ENCODE measurements at places on chromosomes 2 and 18.

DNA sequence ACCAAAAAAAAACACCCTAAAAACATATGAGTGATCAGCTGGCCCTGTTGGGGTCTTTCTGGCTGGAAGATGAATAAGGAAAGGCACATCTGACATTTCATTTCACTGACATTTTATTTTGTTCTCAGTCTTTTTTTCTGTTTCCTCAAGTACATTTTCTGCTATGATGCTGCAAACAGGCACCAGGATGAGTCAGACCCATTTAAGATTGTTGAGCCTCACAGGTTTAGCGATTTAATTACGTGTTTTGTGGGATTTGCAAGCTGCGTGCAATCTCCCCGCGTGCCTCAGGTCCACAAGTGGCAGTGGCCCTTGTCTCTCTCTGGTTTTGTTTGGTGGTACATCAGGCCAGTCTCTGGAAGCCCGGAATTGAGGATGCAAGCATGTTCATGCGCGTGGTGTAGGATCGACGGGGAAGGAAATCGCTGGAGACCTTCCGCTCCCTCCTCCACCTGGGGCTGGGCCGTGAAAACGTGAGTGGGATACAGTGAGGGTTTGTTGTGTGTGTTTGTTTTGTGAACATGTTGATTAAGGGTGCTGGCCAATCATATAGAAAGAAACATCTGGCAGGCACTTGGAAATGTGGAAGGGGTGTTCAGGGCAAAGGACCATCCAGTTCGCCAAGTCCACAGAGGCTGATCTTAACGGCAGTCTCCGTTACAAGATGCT, 120.2 kb upstream of the ZNF516 start:
- DNase-seq, result no peak

DNA sequence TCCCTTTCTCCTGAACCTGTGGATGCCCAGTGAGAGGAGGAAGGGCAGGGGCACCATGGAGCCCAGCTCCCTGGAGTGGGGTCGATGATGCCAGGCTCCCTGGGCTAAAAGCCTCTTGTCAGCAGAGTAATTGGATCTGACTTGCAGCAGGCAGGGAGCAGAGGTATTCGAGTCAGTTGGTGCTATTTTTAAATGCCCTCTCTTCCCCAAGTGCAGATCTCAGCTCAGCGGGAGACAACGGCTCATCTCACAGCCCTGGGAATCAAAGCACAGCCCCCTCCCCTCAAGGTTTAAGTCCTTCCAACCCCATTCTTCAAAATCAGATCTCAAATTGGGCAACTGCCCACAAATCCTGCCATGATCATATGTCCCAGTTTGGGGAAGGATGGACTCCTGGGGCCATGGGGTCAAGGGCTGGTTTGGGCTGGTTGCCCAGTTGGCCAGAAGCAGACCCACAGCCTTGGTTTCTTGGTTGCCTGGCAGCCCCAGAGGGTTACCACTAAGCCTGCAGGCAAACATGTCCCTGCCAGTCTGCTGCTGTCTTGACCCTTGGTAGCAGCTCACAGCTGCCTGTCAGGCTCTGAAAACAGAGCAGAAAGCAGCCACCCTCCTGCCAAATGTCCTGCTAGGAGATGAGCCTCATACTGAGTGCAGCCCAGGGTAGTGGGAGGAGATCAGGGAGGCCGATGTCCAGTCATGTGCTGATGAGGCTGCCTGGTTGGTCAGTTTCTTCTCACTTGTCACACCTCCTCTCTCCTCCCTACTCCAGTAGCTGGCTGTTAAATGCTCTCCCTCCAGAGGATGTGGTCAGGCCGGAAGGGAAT, 244.9 kb downstream of the LOXHD1 start:
- no peak for DNase-seq

- no peak for DNase-seq
These were observed 69.9 kb upstream of the OTOS start for GRCh38 chr2:240210198-240210965.

- DNase-seq, result no peak
These were observed 83.2 kb upstream of the MGAT5 start for GRCh38 chr2:134170700-134171099.

GRCh38 chr2:317501-318424, 29.9 kb upstream of the ALKAL2 start:
- DNase-seq, result no peak

GRCh38 chr2:16238001-16238761, 297.8 kb downstream of the MYCN start:
- DNase-seq, result no peak

DNA sequence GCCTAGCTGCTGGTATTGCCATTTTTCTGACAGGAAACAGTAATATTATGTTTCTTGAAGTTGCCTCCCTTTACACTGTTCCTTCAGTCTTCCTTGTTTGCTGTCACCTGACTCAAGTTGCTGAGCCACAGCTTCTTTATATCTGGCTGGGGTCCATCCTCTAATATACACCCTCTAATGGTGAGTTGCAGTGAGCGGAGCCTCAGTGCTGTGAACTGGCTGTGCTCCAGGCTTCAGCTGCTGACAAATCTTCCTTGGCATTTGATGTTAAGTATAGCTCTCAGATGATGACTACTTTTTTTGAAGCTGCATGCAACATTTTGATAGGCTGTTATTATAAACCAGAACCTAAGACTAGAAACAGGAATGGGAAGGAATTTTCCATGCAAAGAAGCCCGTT, 366.7 kb downstream of the NUP35 start:
- no peak for DNase-seq

DNA sequence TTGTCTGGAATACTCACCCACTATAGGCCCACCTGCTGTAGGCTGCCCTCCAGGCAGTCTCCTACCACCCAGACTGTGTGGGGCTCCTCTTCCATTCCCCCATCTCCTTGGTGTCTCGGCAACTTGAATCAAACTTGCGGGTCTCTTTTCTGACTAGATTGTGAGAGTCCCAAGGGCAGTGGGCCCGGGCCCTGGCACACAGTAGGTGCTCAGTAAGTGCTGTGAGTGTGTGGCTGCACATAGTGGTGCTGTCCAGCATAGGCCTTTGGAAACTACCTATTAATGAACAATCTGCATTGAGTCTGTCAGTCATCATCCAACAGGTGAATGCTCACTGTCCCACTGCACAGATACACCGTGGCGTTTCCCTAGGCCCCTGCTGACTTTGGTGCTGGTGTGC, 43.6 kb upstream of the ASB1 start:
- DNase-seq, result no peak

- no peak for DNase-seq
These were observed 125.5 kb upstream of the ZNF516 start for GRCh38 chr18:76620321-76621170.

- no peak for DNase-seq
These were observed 797.0 kb downstream of the GALR1 start for GRCh38 chr18:78046631-78047030.

GRCh38 chr18:28884304-28884703, 707.4 kb upstream of the CDH2 start:
- no peak for DNase-seq

- DNase-seq, result no peak
These were observed 151.6 kb upstream of the ZNF236 start for GRCh38 chr18:76670564-76671288.

DNA sequence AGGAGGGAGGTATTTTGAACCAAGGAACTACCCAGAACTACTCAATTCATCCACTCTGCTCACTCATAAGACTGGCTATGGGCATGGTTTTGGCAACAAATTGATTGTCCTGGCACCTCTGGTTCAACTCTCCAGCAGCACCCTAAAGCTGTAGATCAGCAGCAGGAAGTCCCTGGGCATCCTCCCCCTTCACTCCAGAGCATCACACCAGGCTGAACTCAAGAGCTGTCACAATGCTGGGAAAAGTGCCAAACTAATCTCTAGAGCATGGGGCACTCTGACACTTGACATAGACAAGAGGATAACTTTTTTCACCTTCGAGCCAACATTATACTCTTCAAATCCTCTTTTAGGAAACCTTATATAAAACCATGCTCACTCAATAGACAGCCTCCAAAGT, 154.1 kb upstream of the RBBP8 start:
- DNase-seq, result peak; percentile 13

- no peak for DNase-seq
These were observed 189.3 kb downstream of the LTBP1 start for GRCh38 chr2:33136056-33136455.

GRCh38 chr2:125167152-125167551, 1142.1 kb downstream of the CNTNAP5 start:
- no peak for DNase-seq

DNA sequence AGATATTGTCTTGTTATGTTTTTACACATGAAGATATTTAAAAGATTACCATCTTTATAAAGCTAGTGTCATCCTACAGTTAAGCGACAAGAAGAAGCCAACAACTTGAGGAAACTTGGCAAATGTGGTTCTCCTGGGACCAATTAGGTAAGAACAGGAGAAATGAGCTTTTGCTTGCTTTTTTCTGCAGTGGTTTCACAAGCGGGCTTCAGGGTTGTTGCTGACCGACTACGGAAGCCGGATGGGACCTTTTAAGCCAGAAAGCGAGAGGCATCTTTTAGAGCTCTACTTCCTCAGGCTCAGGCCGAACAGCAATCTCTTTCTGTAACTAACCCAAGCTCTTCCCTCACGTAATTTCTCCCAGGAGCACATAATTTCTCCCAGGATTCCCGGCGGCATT, 256.5 kb downstream of the CNTNAP5 start:
- no peak for DNase-seq

DNA sequence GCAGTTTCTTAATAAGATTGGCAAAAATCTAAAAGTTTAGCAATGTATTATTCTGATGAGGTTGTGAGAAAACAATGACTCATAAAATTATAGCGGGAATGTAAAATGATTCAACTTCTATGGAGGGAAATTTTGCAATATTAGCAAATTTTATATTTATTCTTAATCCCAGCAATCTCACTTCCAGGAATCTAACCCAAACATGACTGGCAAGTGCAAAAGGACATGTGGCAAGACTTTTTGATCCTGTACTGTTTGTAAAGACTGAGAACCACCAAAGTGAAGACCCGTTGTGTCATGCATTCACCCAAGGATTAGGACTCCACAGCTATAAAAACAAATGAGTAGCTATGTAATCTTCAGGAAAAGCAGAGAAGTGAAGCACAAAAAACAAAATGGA, 234.8 kb upstream of the KYNU start:
- no peak for DNase-seq

- DNase-seq, result no peak
These were observed 8.4 kb downstream of the EPG5 start for GRCh38 chr18:45958730-45959129.

GRCh38 chr2:45973426-45973825, 322.0 kb downstream of the PRKCE start:
- DNase-seq, result no peak

GRCh38 chr2:238126775-238127164, 11.7 kb upstream of the KLHL30 start:
- DNase-seq, result no peak

DNA sequence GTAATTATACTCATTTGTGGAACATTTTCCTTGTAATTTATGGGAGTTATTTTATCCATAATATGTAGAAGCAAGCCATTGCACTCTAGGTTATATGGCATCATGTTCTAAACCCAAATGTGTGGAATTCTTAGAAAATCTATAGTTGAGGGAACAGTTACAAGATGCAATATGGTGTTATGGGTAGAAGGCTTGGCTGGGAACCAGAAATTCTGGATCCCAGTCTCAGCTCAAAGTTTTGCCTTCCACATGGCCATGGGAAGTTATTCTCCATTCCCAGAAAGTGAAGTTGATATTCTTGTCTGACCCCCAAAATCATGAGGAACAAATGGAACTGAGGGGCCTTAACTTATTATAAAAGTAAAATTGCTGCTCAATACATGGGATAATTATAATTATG, 38.0 kb downstream of the KIF5C start:
- no peak for DNase-seq

DNA sequence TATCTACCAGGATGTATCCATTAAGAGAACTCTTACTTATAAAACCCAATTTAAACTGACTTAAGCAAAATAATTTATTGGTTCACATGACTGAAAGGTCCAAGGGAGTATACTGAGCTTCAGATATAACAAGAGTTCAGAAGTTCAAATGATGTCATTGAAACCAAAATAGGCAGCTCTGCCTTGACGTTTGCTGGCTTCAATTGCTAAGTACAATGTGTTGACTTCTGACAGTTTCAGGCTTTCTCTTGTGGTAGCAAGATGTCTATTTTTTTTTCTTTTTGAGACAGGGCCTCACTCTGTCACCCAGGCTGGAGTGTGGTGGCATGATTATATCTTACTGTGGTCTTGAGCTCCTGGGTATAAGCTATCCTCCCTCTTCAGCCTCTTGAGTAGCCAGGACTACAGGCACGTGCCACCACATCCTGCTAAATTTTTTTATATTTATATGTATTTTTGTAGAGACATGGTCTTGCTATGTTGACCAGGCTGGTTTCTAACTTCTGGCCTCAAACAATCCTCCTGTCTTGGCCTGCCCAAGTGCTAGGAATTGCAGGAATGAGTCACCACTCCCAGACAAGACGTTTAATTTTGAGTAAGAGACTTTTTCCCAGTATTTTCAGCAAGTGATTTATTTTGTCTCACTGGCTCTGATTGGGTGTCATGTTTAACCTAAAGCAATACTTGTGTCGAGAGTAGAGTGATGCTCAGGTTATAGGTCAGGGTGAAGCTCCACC, 184.8 kb downstream of the NR4A2 start:
- no peak for DNase-seq

- DNase-seq, result no peak
These were observed 90.3 kb upstream of the SESTD1 start for GRCh38 chr2:179354739-179355537.

DNA sequence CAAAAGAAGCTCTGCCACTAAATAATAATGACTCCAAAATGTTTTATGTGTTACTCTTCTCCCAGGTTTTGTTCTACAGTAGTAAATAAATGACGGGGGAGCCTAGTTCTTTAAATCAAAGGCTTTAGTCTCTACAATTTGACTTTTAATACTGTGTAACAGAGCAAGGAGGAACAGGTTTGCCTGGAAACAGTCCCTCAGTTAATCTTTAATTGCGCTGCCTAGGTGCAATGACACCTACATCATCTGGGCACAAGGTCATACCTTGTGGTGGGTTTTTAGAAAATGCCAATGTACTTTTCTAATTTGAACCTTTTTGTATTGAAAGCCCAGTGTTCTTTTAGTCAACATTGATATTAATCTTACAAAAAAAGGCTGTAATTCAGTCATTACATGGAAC, 287.3 kb upstream of the SETBP1 start:
- DNase-seq, result no peak

DNA sequence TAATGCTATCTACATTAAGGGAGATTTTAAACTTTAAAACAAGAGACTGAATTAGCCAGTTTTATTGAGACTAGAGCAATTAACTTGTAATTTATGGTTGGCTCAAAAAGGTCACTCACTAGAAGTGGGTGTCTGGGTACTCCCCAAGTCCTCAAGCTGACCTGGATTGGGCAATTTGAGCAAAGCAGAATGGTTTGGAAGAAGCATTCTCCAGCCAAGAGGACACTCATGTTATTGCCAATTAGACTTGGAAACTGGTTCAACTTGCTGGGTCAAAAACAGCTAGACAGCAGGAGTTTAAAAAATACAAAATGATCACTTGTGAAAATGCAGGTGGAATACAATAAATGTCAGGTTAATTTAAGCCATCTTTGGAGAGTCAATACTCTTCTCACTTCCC, 29.5 kb upstream of the MYO1B start:
- DNase-seq, result no peak

- no peak for DNase-seq
These were observed 327 bp downstream of the LTBP1 start for GRCh38 chr2:32947076-32947483.
